ENCODE measurements at places on chromosomes 7 and 10.

GRCh38 chr7:140367528-140367927 is 30.8 kb downstream of the SLC37A3 start:
- peak; percentile 55 for DNase-seq

DNA sequence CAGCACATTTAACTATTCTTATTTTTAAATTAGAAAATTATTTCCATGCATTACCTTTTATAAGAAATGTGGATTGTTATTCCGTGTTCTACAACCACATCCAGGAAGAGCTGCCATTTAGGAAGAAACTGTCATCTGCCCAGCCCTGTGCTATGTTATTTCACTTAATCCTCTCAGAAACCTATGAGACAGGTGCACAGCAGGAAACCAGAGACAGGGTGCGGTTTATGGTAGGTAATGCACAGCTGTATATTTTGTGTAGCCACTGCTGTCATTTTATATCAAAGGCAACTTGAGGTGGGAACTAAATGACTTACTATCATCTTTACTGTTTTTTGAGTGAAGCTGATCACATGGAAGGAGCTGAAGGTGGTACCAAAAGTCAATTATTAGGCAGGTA is 232.3 kb downstream of the MAGI2 start:
- no peak for DNase-seq

- no peak for DNase-seq
Measured at GRCh38 chr7:69359003-69359700, 239.1 kb upstream of the AUTS2 start.

GRCh38 chr7:6460303-6460702 is 12.5 kb upstream of the DAGLB start:
- no peak for DNase-seq

GRCh38 chr10:60252688-60253087 is 137.0 kb downstream of the ANK3 start:
- DNase-seq: no peak

Measured in activated effector memory CD4-positive, alpha-beta T cell treated with anti-CD3 and anti-CD28 coated beads, Interleukin-2, amount 50 U/mL, for 16 hours (primary cell).